ENCODE measurements at places on chromosomes 16 and 17. TPM values are rescaled to one million over a fixed set of nuclear protein-coding genes. Genes with fewer than 3 reads are reported as not detected.

DNA sequence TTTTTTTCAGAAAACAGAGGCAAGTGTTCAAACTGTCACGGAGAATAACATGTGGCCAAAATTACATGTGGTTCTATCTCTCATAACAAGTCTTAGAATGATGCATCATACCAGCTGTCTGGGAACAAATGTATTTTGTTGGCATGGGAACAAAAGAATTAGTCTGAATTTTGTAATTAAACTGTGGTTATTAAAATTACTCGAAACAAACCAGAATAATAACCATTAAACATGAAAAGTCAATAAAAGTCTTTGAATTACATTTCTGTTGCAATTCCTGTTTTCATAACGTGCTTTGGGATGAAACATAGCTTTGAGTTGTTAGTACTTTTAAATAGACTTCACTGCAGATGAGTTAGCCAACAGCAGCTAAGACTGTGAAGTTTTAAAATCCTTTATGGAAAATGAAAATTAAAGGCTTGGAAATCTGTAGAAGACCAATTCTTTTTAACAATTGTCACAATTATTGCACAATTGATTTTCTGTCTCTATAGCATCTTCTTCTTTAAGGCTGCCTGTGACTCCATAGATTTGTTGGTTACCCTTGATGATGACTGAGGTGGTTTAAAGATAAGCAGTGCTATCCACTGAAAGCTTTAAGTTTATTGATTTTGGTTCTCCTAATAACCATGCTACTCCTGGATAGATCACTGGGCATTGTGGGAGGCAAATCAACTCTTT is 117.9 kb upstream of the AXIN2 start:
- no peak overlapping the region for H3K4me3 ChIP-seq
- H3K27me3 ChIP-seq, result no peaks in the 10 kb centered on the region
- no peaks in the 10 kb centered on the region for H3K4me1 ChIP-seq
- no peak overlapping the region for H3K27ac ChIP-seq
- no peaks in the 10 kb centered on the region for H3K36me3 ChIP-seq

DNA sequence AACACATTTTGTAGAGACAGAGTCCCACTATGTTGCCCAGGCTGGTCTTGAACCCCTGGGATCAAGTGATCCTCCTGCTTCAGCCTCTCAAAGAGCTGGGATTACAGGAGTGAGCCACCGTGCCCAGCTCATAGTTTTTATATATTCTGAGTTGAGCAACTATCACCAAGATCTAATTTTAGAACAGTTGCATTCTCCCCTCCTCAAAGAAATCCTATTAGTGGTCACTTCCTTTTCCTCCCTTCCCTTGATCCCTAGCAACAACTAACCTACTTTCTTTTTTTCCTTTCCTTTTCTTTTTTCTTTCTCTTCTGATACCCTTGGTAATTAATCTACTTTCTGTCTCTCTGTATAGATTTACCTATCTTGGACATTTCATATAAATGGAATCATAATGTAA is 61.5 kb upstream of the B4GALNT2 start:
- H3K4me3 ChIP-seq, result no peak overlapping the region
- no peak overlapping the region for H3K27ac ChIP-seq
- no peaks in the 10 kb centered on the region for H3K36me3 ChIP-seq
- H3K4me1 ChIP-seq, result peaks cover 7% of the 10 kb centered on the region

Gene C1QTNF8
- not detected for total RNA-seq

DNA sequence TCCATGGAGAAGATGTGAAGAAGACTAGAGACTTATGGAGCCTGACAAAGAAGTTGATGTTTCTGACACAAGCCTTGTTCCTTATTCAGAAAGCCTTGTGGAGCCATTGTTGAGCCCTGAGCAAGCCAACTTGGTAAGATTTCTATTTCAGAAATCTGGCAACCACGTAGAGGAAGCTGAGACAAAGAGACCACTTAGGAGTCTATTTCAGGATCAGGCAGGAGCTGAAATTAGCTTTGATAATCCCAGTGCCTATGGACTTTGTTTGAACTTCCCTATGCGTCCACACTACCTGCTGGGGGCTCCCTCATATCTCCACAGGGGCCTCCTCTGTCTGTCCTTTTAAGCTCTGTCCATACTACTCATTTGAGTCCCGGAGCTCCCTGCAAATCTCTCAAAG is 540.0 kb upstream of the GOT2 start:
- no peak for DNase-seq
- no peaks in the 10 kb centered on the region for H3K27me3 ChIP-seq
- no peaks in the 10 kb centered on the region for H3K4me1 ChIP-seq
- no peak overlapping the region for H3K4me3 ChIP-seq
- H3K27ac ChIP-seq, result no peak overlapping the region

- DNase-seq, result no peak
- no peaks in the 10 kb centered on the region for H3K4me1 ChIP-seq
- no peak overlapping the region for H3K4me3 ChIP-seq
Measured at GRCh38 chr17:17088086-17088485, 45.8 kb downstream of the MPRIP start.

Gene PLEKHM1
- 21.9 TPM for total RNA-seq

DNA sequence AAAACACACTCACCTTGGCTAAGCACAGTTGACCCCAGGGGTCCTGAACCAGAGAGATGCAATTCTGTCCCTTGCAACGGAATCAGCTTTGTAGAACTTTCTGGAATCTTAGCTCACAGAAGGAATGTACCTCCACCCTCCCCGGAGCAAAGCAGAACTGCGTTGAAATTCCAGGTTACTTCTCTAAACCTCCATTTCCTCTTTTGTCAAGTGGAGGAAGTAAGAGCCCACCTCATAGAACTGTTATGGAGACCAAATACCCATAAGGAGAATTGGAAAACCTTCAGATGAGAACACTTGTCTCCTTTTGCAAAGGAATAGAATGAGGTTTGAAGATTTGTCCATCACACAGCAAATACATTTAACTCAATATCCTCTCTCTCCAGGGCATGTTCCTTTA is 86.6 kb upstream of the RBBP6 start:
- H3K27me3 ChIP-seq, result no peaks in the 10 kb centered on the region
- no peak overlapping the region for H3K27ac ChIP-seq

DNA sequence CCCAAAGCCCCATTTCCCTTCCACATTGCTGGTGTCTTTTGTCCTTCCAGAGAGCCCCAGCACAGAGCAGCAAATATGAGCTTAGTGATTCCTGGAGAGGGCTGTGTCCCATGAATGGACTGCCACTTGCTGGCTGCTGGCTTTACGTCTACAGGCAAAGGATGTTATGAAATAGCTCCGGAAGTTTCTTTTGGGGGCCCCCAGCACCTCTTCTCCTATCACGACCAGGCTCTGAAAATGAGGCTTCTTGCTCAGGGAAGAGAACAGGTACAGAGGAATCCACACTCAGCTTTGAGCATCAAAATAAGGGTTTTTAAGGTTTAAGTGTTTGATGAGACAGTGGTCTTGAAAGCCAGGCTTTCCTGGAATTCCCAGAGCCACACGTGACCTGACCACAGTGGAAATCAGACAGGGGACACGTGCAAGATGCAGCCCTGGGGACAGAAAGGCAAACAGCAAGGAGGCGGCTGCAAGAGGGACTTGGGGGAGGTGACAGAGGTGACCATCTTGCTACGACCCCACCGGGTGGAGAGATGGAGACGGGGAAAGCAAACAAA is 58.1 kb downstream of the ZDHHC7 start:
- H3K4me3 ChIP-seq, result no peak overlapping the region
- DNase-seq, result no peak

DNA sequence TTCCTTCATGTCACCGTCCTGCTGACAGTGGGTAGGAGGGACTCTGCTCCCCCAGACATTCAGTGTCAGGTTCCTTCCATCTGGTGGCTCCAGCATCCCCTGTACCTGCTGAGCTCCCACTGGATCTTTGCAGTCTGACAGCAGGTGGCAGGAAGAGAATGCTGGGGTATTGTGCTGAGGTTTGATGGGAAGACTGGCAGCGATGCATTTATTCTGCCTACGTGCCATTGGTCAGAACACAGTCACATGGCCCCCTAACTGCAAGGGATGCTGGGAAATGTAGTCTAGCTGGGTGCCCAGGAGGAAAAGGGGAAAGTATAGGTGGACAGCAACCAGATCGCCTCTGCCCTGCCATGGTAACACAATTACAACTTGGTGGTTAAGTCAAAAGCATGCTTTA is 44.4 kb downstream of the IRX3 start:
- no peak overlapping the region for H3K27ac ChIP-seq
- peak; percentile 7 for DNase-seq
- no peaks in the 10 kb centered on the region for H3K27me3 ChIP-seq
- H3K4me1 ChIP-seq, result no peaks in the 10 kb centered on the region
- H3K36me3 ChIP-seq, result no peaks in the 10 kb centered on the region

DNA sequence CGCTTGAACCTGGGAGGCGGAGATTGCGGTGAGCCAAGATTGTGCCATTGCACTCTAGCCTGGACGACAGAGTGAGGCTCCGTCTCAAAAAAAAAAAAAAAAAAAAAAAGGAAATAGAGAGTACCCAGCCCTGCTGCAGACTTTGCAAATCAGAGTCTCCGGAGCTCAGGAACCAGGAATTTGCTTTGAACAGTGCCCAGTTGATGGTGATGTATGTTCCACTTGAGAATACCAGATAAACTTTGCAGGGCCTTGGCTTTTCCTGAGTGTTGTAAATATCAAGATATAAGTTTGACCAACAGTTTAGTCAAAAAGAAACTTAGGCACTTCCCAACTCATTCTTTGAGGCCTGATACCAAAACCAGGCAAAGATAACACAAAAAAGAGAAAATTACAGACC is 30.6 kb upstream of the MAP3K14 start:
- H3K4me3 ChIP-seq, result no peak overlapping the region
- no peak for DNase-seq
- H3K4me1 ChIP-seq, result peaks cover 1% of the 10 kb centered on the region
- no peaks in the 10 kb centered on the region for H3K27me3 ChIP-seq

Gene CA10
- total RNA-seq, result 0.96 TPM

- H3K4me1 ChIP-seq, result no peaks in the 10 kb centered on the region
- no peaks in the 10 kb centered on the region for H3K27me3 ChIP-seq
- H3K36me3 ChIP-seq, result no peaks in the 10 kb centered on the region
- DNase-seq, result no peak
- H3K4me3 ChIP-seq, result peak overlapping the region; percentile 71
- no peak overlapping the region for H3K27ac ChIP-seq
Measured at GRCh38 chr16:53704445-53704813, 473 bp downstream of the FTO start.

- DNase-seq, result no peak
- H3K27me3 ChIP-seq, result no peaks in the 10 kb centered on the region
Measured at GRCh38 chr17:20270369-20270768, 197.0 kb downstream of the LGALS9B start.

Gene USP10
- total RNA-seq, result 195 TPM

- DNase-seq, result no peak
- H3K4me1 ChIP-seq, result peaks cover 7% of the 10 kb centered on the region
- H3K36me3 ChIP-seq, result no peaks in the 10 kb centered on the region
- no peak overlapping the region for H3K4me3 ChIP-seq
Measured at GRCh38 chr17:34131386-34131785, 123.7 kb upstream of the CCL2 start.

Gene RSPRY1
- total RNA-seq, result 32.5 TPM

Gene SOX8
- 5.7 TPM for total RNA-seq

DNA sequence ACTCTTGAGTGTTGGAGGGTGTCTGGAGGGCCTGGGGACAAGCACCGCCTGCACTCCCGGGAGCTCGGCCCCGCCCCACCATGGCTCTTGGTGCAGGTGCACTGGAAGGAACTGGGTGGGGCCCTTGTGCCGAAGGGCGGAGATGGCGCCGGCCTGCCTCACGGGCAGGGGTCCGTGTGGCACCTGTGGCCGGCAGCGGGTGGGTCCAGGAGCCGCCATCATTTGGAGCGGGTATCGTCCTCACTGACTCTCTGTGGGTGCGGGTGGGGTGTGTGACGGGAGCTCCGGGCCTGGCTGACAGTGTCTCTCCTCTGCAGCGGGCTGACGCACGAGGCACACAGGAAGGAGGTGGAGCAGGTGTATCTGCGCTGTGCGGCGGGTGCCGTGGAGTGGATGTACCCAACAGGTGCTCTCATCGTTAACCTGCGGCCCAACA is 5.2 kb downstream of the METRNL start:
- H3K36me3 ChIP-seq, result no peaks in the 10 kb centered on the region
- no peak for DNase-seq
- H3K4me1 ChIP-seq, result peaks cover 32% of the 10 kb centered on the region
- 0 out of 2 replicates have a peak overlapping the region, but pooled peaks have one; percentile 42 for H3K27ac ChIP-seq
- no peak overlapping the region for H3K4me3 ChIP-seq

DNA sequence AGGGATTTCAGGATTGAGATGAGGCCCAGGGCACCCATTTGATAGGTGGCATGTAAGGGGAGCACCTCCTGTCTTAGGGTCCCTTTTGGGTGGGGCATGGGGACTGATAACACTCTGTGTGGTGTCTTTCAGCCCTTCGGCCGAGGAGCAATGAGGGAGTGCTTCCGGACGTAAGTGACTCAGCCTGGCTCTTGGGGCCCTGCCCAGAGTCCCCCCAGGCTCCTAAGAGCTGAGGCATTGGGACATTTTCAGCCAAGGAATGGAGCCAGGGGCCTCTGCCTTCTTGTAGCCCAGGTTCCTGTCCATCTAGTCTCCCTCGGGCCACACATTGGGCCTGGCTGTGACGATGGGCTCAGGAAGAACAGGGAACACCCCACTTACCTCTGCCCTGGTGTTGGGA is 44.4 kb downstream of the EEF2K start:
- no peak overlapping the region for H3K27ac ChIP-seq
- peaks cover 9% of the 10 kb centered on the region for H3K36me3 ChIP-seq
- DNase-seq, result no peak
- H3K4me3 ChIP-seq, result no peak overlapping the region
- H3K27me3 ChIP-seq, result no peaks in the 10 kb centered on the region
- no peaks in the 10 kb centered on the region for H3K4me1 ChIP-seq

Gene PERCC1
- total RNA-seq, result not detected

DNA sequence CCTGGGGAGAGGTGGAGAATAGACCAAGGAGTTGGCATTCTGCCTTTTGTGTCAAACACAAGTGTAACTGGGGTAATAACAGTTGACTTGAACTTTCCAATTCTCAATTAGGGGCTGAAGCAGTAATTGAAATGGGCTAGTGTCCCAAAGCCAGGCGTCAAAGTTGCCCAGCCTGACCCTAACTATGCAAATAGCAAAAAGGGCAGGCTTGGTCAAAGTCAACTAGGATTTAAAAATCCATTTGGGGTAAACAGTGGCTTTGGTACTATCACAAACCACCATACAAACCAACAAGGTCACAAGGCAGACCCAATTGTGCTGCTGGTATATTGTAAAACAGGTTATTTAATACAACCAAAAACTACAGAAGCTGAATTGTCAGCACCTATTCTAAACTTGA is 18.0 kb downstream of the NFE2L1 start:
- H3K36me3 ChIP-seq, result peaks cover 62% of the 10 kb centered on the region
- H3K4me1 ChIP-seq, result no peaks in the 10 kb centered on the region
- no peaks in the 10 kb centered on the region for H3K27me3 ChIP-seq
- no peak for DNase-seq

Measured in H1 (cell line).